Activated CD8-positive, alpha-beta T cell treated with anti-CD3 and anti-CD28 coated beads, Interleukin-2, amount 10 ng/mL, durations not matched to agents 7 days and 5 days (primary cell): ENCODE measurements at places on chromosomes 12 and 14. TPM values are rescaled to one million over a fixed set of nuclear protein-coding genes. Genes with fewer than 3 reads are reported as not detected.

Gene FGD4
- 0.68 TPM for total RNA-seq

Gene EIF2S1
- 150 TPM for total RNA-seq

Gene POU6F1
- 2.2 TPM for total RNA-seq

Gene RDH11
- 48.8 TPM for total RNA-seq

Gene NT5DC3
- total RNA-seq: 3.1 TPM

GRCh38 chr14:25322784-25323183 is 272.8 kb upstream of the STXBP6 start:
- no peak for DNase-seq

DNA sequence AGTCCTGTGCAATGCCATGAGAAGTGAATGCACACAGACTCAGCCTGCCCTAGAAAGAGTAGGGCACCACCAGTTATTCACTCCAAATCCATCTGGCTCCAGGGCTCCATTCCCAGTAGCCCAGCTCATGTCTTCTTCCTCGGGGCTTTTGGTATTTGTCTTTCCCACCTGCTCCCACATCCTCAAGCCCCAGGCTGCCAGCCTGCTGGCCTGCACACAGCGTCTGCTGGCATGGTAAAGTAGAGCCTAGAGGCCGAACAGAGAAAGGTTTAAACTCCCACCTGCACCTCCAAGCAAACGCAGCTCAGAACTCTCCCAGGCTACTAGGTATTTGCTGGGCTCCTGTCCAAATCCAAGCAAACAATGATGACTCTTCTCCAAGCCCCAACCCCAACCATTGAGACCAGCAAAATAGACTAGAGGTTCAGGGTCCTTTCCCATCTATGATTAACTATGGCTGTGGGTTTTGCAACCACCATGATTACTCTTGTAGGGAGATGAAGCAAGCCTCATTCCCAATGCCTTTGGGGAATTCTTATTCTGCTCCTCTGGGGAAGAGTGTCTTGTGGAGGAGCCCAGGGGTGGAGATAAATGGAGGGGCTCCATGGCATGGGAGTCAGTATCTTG is 5.2 kb upstream of the VDR start:
- DNase-seq: no peak

DNA sequence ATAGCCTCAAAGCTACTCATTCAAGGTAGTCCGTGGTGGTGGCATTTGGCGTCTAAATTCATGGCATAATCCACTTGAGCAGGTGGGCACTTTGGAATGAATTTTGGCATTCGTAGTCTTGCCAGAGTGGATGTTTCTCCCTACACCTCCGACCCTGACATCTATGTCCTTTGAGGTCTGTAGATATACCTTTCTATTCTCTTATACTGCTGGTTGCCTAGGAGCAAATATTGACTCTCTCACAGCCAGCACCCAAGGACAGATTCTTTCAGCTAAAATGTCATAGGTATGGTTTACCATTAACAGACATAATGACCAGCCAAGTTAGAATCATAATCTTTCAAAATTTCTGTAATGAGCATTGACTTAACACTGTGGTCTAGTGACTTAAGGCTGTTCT is 47.4 kb upstream of the FLRT2 start:
- DNase-seq: no peak

GRCh38 chr14:100332797-100333196 is 9.7 kb downstream of the SLC25A47 start:
- DNase-seq: no peak

DNA sequence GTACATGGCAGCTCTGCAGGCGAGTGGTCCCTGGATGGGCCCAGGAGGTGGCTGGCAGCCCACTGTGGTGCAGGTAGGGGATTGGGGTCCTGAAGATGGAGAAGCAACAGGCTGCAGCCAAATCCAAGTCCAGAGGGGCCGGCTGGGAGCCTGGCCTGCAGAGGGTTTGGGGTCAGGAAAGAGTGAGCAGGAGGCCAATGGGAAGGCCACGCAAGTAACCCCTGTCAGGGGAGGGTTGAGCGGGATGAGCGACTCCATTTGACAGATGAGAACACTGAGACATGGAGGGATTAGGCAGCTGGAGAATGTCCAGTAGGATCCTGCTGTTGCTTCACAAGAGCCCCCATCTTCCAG is 136.0 kb downstream of the BCL11B start:
- no peak for DNase-seq

DNA sequence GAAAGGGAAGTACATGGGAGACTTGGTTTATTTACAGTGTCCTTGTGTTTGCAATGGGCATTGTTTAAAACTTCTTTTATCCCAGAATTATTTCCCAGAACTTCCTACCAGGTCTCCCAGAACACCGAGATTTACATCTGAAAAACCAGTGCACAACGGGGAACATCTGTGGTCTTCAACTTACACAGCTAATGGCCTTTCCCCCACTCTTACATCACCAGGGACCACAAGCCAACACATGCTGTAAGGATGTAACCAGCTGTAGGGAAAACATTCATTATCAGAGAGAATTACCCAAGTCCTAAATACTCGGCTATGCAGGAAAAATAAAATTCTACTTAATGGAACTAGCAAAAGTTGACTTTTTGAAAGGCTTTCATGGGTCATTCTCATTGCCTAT is 267.6 kb downstream of the DUSP6 start:
- DNase-seq: no peak
